ENCODE measurements at places on chromosomes 4 and X. TPM values are rescaled to one million over a fixed set of nuclear protein-coding genes. Genes with fewer than 3 reads are reported as not detected.

DNA sequence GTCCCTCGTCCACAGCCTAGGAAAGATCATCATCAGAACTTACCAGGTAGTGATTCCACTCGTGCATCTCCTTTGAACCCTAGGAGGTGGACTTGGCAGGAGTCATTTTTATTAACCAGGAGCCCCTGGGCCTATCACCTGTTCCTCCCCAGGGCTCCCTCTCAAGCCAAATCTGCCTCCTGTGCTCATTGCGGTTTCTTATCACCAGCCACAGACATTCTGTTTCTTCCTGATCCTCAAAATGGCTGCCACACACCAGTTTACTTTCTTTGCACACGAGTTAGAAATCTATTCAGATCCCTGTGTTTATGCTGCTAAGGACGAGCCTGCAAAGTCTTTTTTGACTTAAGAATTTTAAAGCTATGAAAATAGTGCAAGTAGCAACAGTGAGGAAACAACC, 354.5 kb upstream of the BOD1L1 start:
- DNase-seq = no peak

DNA sequence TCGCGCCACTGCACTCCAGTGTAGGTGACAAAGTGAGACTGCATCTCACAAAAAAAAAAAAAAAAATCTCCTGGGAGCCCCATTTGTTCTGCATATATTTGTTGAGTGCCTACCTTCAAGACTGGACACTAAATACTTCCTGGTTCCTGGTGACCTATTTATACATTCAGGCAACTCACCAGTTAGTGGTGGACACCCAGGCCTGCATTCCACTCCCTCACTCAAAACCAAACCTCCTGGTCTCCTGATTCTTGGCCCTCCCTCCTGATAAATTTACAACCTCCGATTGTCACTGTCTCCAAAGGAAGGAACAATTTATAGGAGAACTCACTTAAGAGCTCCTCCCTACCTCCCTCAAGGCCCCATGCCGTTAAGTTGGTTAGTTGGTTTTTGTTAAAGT, 3.1 kb downstream of the SYAP1 start:
- DNase-seq = no peak

DNA sequence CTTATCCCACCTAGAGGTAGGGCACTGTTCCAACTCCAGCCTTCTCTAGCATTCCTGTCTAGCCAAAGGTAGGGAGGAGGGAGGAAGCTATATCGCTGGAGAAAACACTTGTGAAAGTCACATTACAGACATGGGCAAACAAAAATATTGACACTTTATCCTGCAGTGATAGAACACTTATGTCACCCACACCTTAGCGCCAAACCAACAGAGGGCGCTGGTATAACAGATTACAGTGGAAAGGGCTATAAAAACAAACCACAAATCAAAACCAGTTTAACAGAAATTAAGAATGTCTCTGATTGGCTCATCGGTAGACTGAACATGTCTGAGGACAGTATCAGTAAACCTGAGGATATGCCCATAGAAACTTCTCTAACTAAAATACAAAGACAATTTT, 451.3 kb downstream of the TLL1 start:
- DNase-seq = no peak

DNA sequence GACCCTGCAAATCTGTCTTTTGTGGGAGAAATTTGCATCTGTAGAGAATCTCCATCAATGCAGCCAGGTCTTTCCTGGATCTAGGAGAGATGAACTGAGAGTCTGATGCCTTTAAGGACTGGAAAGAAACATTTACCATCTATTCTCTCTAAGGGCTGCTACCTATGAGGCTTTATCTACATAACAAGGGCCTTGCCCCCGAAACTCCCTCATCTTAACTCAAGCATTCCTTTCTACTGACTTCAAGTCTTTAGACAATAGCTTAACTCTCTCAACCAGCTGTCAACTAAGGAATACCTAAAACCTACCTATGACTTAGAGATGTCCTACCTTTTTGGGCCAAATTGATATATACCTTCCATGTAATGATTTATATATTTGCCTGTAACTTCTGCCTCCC, 32.1 kb downstream of the MAGEB17 start:
- no peak for DNase-seq

GRCh38 chrX:30865612-30866011, 23.4 kb downstream of the TAB3 start:
- no peak for DNase-seq

DNA sequence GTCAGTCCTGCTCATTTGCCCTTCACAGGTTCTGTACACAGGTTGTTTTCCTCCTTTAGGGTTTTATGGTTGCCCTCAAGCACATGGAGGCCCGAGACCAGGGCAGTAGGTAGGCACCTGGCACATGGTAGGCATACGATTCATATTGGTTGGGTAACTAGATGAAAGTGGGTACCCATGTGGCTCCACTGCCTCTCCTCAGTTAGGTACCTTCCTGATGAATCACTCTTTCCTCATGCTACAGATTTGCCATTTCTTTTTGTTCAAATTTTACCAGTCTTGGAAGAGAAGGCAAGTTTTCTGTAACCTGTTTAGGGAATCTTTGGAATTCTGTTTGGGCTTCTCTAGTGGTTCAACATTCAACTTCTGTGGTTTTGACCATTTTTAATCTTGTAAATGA, 121.3 kb downstream of the FHIP1A start:
- DNase-seq = no peak

- no peak for DNase-seq
These were observed 51.4 kb downstream of the SGMS2 start for GRCh38 chr4:107876099-107876498.

- peak; percentile 6 for DNase-seq
These were observed 22.5 kb upstream of the RPA4 start for GRCh38 chrX:96861218-96861617.

DNA sequence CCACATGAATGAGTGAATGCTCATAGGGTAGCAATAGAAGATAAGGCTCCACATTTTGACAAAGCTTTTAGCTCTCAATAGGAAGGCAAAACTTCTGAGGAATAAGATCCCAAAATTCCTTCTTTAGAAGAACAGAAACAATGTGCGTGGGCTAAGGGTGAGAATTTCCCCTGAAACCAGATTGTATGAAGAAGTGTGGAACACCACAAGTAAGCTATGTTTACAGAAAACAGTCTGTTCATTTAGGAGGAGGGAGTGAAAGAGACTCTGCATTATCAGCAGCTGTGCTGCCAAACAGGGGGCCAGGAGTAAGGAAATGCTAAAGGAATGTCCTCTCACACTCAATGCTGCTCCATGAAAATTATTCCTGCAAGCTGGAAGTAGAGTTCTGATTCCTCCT, 851.6 kb downstream of the CENPC start:
- DNase-seq = no peak

GRCh38 chr4:37821953-37822605, 4.4 kb upstream of the PGM2 start:
- DNase-seq = no peak

GRCh38 chr4:59553721-59554091, 1646.4 kb upstream of the ADGRL3 start:
- no peak for DNase-seq

- no peak for DNase-seq
These were observed 88.4 kb downstream of the AFF2 start for GRCh38 chrX:148588649-148589310.

GRCh38 chrX:69158166-69158980, 6.9 kb downstream of the PJA1 start:
- peak; percentile 33 for DNase-seq

- DNase-seq = no peak
These were observed 111.8 kb downstream of the TMEM144 start for GRCh38 chr4:158322109-158322508.

DNA sequence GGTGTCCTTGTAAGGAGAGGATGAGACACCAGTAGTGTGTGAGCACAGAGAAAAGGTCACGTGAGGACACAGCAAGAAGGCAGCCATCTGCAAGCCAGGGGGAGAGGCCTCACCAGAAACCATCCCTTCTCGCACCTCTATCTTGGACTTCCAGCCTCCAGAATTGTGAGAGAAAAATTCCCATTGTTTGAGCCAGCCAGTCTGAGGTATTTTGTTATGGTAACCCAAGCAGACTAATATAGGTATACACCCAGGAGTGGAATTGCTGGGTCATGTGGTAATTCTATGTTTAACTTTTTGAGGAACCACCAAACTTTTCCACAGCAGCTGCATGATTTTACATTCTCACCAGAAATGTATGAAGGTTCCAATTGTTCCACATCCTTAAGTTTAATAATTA, 25.6 kb downstream of the ZDHHC9 start:
- DNase-seq = no peak

DNA sequence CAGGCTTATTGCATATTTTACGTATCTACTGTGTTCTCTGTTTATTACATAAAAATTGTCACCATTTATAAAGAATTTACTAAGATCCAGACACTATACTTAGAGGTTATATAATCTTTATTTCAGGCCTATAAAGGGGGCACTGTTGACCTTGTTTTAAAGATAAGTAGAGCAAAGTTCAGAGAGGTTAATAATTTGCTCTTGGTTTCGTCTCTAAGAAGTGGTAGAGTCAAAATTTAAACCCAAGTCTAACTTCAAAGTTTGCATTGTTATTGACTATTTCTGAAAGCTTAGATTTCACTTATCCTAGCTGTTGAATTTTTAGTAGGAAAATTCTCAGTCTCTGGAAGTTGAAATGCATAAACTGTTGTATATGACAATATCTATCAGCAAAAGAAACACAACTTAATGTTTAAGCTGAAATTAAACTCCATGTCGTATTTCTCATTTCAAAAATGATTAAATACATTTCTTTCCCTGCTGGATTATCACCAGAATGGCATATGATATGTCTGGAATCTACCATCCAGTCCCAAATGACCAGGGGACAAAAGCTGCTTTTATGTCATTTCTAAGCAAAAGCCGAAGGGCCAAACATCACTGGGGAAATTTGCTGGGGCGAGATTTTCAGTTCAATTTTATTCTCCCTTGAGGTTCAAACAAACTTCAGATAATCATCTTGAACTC, 138.4 kb downstream of the SLC7A11 start:
- no peak for DNase-seq

DNA sequence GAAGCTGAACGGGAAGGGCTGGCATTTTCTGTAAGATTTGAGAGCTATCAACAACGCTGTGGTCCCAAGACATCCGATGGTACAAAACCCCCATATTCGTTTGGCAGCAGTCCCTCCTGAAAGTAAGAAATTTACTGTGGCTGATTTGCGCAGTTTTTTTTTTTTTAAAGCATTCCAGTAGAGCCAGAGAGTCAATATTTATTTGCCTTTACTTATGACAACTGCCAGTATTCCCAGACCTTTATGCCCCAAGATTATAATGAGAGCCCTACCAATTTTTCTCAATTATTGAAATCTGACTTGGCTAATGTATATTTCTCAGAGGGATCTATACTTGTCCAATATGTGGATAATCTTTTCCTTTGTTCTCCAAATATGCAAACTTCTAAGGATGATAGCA, 157.5 kb upstream of the SPIN4 start:
- DNase-seq = no peak

DNA sequence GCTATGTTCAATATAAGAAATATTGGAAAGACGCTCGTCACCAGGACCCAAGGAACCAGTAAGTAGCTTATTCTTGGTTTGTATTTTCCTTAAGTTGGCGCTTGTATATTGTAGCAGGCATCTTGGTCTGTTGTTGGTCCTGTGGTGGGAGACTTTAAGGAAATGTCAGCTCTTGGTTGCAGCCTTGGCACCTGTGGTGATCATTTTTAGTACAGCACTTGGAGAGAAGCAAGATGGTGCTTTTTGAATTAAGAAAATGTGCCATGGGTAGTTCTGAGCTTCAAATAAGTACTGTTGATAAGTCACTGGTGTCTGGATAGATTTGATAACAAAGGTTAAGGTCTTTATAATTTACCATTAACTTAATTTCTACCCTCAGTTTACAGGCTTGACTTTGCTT, 1.1 kb downstream of the RPS3A start:
- DNase-seq = no peak

- no peak for DNase-seq
These were observed 419.9 kb upstream of the SLIT2 start for GRCh38 chr4:19831644-19832285.

- no peak for DNase-seq
These were observed 125.4 kb downstream of the BCOR start for GRCh38 chrX:39972340-39972739.

DNA sequence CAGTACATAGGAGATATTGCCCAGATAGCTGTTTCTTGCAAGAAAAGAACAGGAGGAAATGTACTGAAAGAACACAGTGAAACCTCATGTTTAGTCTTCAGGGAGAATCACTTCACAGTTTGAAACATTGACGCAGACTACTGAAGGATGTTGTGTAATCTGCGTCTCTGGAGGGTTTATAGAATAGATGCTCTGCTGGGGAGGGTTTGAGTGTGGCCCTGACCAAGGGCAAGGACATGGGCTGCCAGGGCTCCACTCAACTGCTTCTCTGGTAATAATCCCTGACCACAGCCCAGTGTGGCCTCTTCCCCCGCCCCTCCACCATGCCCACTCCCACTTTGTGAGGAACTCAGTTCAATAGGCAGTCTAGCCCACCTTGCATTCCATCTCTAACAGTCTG, 15.8 kb upstream of the ACE2 start:
- DNase-seq = no peak

DNA sequence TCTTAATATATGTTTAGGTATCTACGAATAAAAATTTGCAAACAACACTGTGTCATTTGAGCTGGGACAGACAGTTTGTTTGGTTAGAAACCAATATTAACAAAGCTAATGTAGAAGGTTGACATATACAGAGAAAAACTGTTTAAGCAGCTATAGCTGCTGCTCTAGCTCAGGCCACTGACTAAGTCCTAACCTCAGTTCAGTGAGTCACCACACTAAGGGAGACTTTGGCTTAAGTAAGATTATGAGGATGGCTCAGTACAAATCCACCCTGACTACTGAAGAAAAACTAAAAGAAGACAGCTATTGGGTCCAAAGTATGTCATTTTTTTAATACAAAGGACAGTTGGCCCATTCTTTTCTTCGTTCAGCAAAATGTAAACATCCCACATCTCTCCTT, 717.3 kb upstream of the ACTRT1 start:
- DNase-seq = no peak

DNA sequence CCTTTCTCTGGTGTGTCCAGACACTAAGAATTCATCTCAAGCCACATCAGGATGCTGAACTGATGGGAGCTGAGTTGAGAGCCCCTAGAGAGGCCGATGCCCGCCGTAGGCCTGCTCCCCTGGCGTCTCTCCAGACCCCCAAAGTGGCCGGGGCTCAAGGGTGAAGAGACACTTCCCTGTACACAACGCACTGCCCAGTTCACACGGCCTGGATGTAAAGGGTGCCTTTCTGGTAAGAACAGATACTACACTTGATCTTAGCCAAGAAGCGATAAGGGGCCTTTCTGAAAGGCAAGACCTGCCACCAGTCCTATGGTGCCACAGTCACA, 5.1 kb upstream of the TREX2 start:
- DNase-seq = no peak

- no peak for DNase-seq
These were observed 182.9 kb downstream of the COX18 start for GRCh38 chr4:72886602-72887001.

- DNase-seq = no peak
These were observed 166.5 kb upstream of the SLIT2 start for GRCh38 chr4:20085156-20085555.

- DNase-seq = no peak
These were observed 17.7 kb downstream of the PCDH18 start for GRCh38 chr4:137514406-137515111.

Gene XPNPEP2
- total RNA-seq = not detected

Gene PLXNA3
- total RNA-seq = 114 TPM

Gene RBMXL3
- total RNA-seq = not detected

Gene ZC4H2
- total RNA-seq = 10.9 TPM

Gene GPM6B
- not detected for total RNA-seq

Gene GAGE12F
- total RNA-seq = not detected

Gene RAI2
- total RNA-seq = not detected

Gene IL2RG
- total RNA-seq = 276 TPM

Gene F8A2
- total RNA-seq = not detected
